ENCODE measurements at places on chromosomes 4 and X. TPM values are rescaled to one million over a fixed set of nuclear protein-coding genes. Genes with fewer than 3 reads are reported as not detected.
A peak's percentile ranks its signal among the peaks of the same experiment; 100 is the strongest.

- H3K4me1 ChIP-seq, result no peaks in the 10 kb centered on the region
- DNase-seq, result no peak
- H3K27ac ChIP-seq, result no peak overlapping the region
- H3K36me3 ChIP-seq, result no peaks in the 10 kb centered on the region
- no peaks in the 10 kb centered on the region for H3K27me3 ChIP-seq
- H3K4me3 ChIP-seq, result no peak overlapping the region
Measured at GRCh38 chr4:13955551-13955950, 328.0 kb upstream of the BOD1L1 start.

DNA sequence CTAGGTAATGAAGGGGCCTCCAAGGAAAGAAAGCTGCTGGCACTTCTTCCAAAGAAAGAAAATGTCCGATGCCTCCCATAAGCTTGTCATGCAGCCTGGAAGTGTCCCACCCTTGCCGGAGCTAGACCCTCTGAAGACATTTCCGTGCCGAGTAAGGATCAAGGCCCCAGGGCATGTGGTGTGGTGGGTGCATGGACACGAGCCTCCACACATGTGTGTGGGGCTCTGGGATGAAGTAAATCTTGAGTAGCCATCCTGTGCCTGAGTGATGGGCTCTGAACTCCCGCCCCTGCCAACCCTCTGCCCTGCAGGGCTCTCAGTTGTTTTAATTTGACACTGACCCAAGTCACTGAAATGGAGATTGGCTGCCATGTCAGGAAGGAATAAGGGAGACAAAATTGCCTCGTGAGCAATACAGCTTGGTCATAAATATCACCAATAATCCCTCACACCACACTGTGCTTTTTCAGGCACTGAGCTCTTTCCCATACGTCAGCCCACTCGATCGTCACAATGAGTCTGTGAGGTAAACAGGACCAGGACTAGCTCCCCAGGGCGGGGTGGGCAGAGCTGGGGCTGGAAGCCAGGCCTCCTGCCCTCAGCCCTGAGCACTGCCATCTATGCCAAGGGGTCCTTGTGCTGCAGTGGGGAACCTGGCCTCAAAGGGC, 24.6 kb downstream of the CNGA2 start:
- H3K4me3 ChIP-seq, result no peak overlapping the region
- no peaks in the 10 kb centered on the region for H3K4me1 ChIP-seq
- no peaks in the 10 kb centered on the region for H3K36me3 ChIP-seq
- no peak for DNase-seq
- H3K27me3 ChIP-seq, result peaks cover 4% of the 10 kb centered on the region

- H3K27ac ChIP-seq, result no peak overlapping the region
- H3K36me3 ChIP-seq, result no peaks in the 10 kb centered on the region
- DNase-seq, result no peak
- H3K27me3 ChIP-seq, result peaks cover 15% of the 10 kb centered on the region
- H3K4me3 ChIP-seq, result no peak overlapping the region
Measured at GRCh38 chr4:6368601-6369000, 99.0 kb downstream of the WFS1 start.

GRCh38 chr4:54609310-54609709, 48.4 kb upstream of the KIT start:
- no peaks in the 10 kb centered on the region for H3K36me3 ChIP-seq
- H3K27ac ChIP-seq, result no peak overlapping the region
- no peak overlapping the region for H3K4me3 ChIP-seq
- no peaks in the 10 kb centered on the region for H3K27me3 ChIP-seq
- no peaks in the 10 kb centered on the region for H3K4me1 ChIP-seq

GRCh38 chr4:65538571-65538970, 131.7 kb downstream of the EPHA5 start:
- no peaks in the 10 kb centered on the region for H3K27me3 ChIP-seq
- H3K27ac ChIP-seq, result no peak overlapping the region
- no peaks in the 10 kb centered on the region for H3K4me1 ChIP-seq
- no peaks in the 10 kb centered on the region for H3K36me3 ChIP-seq
- no peak for DNase-seq

GRCh38 chrX:45850775-45851433, 650.2 kb upstream of the DIPK2B start:
- H3K36me3 ChIP-seq, result no peaks in the 10 kb centered on the region
- H3K4me3 ChIP-seq, result peak overlapping the region; percentile 25
- DNase-seq, result peak; percentile 34
- H3K27ac ChIP-seq, result peak overlapping the region; percentile 55
- no peaks in the 10 kb centered on the region for H3K27me3 ChIP-seq

DNA sequence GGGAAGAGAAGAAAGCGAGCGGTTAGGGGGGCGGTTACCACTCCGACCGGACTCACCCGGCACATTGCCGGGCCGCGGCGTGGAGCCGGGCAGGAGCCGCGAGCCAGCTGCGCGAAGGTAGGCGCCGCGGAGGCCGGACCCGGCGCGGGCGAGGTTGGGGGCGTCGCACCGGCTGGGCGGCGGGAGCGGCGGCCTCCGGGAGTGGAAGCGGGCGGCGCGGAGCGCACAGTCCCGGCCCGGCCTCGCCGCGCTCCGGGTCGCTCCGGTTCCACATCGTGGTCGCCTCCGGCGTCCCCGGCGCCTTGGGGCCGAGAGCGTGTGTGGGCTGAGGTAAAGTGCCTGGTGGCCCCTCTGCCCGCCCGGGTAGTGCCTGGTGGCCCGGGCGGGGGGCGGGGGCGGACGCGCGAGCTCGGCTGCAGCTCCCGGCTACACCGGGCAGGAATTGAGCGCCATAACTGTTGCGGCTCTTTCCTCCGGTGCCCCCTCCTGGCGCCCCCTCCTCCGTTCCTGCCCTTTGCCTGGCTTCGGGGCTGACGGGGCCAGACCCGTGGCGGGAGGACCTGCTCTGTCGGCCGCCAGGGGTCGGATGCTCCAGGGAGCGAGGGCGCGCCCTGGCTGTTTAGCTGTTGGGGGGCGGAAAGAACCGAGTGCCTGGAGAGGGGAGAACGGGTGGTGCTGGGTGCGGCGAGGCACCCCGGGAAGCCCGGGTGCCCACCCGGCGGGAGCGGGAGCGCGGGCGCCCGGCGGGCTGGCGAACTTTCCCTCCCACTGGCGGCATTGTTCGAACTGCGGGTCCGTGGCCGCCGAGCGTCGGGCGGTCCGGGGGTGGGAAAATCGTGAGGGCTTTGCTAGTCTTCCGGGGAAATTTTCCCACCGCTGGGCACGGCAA, 626 bp downstream of the JADE3 start:
- H3K4me3 ChIP-seq, result peak overlapping the region; percentile 51
- H3K27me3 ChIP-seq, result peaks cover 10% of the 10 kb centered on the region
- DNase-seq, result peak; percentile 47
- H3K36me3 ChIP-seq, result no peaks in the 10 kb centered on the region

DNA sequence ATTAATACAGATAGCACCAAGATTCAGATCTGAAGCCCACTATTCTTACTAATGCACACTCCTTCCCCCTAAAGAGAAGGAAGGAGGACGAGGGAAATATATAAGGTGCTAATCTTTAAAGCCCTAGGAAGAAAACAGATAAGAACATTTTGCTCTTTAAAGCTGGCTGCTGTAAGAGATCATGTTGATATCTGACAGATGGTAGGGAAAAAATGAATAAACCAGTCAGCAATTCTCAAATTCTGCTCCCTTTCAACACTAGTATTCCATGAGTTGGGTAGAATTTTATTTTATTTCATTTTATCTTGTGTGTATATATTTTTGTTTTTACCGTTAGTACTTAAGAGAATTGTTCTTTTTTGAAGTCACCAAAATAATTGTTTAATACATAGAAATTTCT, 19.2 kb downstream of the OTC start:
- H3K36me3 ChIP-seq, result no peaks in the 10 kb centered on the region
- no peak overlapping the region for H3K4me3 ChIP-seq
- H3K27me3 ChIP-seq, result no peaks in the 10 kb centered on the region
- no peak overlapping the region for H3K27ac ChIP-seq
- DNase-seq, result no peak

GRCh38 chr4:94934864-94935263, 177.1 kb downstream of the BMPR1B start:
- H3K27ac ChIP-seq, result no peak overlapping the region
- H3K4me1 ChIP-seq, result no peaks in the 10 kb centered on the region
- no peaks in the 10 kb centered on the region for H3K36me3 ChIP-seq
- no peaks in the 10 kb centered on the region for H3K27me3 ChIP-seq
- no peak overlapping the region for H3K4me3 ChIP-seq

- DNase-seq, result no peak
- H3K4me3 ChIP-seq, result no peak overlapping the region
- H3K36me3 ChIP-seq, result no peaks in the 10 kb centered on the region
- H3K27me3 ChIP-seq, result no peaks in the 10 kb centered on the region
- no peak overlapping the region for H3K27ac ChIP-seq
Measured at GRCh38 chr4:151792995-151793394, 32.2 kb upstream of the GATB start.

Gene GUCY1B1
- 10.2 TPM for polyA plus RNA-seq

Gene COX7B2
- polyA plus RNA-seq, result not detected

DNA sequence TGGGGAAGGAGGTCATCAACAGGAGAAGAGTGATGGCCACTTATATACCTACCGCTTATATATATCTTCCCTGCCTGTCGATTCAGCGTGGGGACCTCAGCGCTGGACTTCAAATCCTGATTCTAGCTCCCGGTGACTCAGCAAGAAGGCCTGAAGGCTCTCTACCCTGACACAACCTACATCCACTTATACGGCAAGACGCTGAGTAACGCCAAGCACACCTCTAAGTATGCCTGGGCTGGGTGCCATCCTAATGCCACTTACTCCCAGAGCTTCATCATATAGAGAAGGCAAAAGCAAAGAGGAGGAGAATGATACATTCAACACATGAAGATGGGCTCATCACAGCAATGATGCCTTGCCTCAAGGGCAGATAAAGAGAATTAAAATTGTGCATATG, 198.3 kb downstream of the CHIC2 start:
- no peak for DNase-seq
- no peak overlapping the region for H3K4me3 ChIP-seq
- H3K4me1 ChIP-seq, result peaks cover 4% of the 10 kb centered on the region
- no peaks in the 10 kb centered on the region for H3K27me3 ChIP-seq
- H3K36me3 ChIP-seq, result no peaks in the 10 kb centered on the region

DNA sequence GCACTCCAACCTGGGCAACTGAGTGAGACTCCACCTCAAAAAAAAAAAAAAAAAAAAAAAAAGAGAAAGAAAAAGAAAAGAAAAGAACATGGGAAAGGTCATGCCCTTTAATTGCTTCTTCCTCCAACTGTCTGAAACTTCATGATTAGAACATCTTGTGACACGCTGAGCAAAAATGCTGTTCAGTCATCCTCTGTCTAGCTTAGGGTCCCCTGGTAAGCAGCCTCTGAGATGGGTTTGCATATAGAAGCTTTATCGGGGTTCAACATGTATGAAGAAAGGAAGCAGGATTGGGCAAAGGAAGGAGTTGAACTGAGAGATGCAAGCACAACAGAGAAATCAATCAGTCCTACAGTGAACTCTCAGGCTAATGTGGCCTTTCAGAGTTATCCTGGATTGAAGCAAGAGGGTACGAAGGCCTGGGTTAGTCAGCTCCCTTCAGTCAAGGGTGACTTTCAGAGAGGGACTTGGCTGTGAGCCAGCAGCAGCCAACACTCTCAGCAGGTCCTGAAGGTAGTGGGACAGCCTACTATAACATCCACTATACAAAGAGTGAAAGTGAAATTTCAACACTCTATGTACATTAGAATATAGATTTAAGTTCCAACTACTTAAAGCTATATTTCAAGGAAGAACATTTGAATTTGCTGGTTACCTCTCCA, 11.4 kb downstream of the MAOB start:
- H3K27me3 ChIP-seq, result peaks cover 4% of the 10 kb centered on the region
- H3K36me3 ChIP-seq, result no peaks in the 10 kb centered on the region
- DNase-seq, result no peak
- no peaks in the 10 kb centered on the region for H3K4me1 ChIP-seq
- H3K27ac ChIP-seq, result no peak overlapping the region

Gene OTUD4
- polyA plus RNA-seq, result 15.3 TPM

DNA sequence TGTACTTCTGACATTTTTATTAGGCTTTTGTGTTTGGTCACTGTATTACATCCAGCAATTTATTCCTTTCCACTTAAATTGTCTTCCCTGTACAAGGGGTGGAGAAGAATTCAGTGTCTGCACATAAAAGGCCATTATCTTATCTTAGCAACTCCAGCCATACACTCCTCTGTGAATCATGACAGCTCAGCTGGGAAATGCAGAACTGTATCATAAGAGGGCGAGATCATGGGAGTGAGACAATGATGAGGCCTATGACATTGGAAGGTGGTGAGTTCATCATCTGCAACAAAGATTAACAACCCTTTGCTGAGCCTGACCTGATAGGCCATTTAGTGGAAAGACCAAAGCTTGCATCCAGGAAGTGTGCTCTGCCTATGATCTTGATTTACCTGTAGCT, 33.3 kb downstream of the SLIT2 start:
- no peak for DNase-seq
- H3K36me3 ChIP-seq, result no peaks in the 10 kb centered on the region
- H3K27ac ChIP-seq, result no peak overlapping the region
- H3K27me3 ChIP-seq, result no peaks in the 10 kb centered on the region

- no peak overlapping the region for H3K27ac ChIP-seq
- no peaks in the 10 kb centered on the region for H3K27me3 ChIP-seq
- DNase-seq, result peak; percentile 78
- H3K4me3 ChIP-seq, result no peak overlapping the region
- H3K36me3 ChIP-seq, result no peaks in the 10 kb centered on the region
Measured at GRCh38 chr4:143282211-143282707, 54.4 kb upstream of the GAB1 start.

- H3K36me3 ChIP-seq, result no peaks in the 10 kb centered on the region
- no peak overlapping the region for H3K4me3 ChIP-seq
- no peak for DNase-seq
- H3K27ac ChIP-seq, result no peak overlapping the region
Measured at GRCh38 chrX:38260231-38260630, 39.6 kb upstream of the SRPX start.

Gene XAGE1A
- polyA plus RNA-seq, result 3.1 TPM

DNA sequence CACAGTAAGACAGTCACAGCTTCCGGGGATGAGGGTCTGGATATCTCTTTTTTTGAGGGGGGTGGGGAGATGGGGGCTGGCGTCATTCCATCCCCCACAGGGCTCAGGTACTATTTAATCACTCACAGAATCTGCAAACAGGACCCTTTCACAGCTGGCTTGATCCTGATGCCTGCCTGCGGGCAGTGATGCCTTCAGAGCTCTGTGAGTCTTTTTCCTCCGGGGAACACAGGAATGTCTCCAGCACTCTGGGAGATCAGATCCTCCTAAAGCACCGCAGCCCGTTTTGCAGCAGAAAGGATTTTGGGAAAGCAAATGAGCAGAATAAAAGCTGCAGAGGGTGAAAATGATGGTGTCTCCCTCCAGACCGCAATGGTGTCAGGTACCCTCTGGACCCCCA, 13.2 kb upstream of the SHOX start:
- H3K4me3 ChIP-seq, result no peak overlapping the region
- no peaks in the 10 kb centered on the region for H3K4me1 ChIP-seq
- H3K27ac ChIP-seq, result no peak overlapping the region
- H3K36me3 ChIP-seq, result no peaks in the 10 kb centered on the region
- peaks cover 3% of the 10 kb centered on the region for H3K27me3 ChIP-seq

Gene AVPR2
- 0.51 TPM for polyA plus RNA-seq

GRCh38 chr4:140149846-140150635, 3.9 kb downstream of the MAML3 start:
- H3K27ac ChIP-seq, result peak overlapping the region; percentile 98
- DNase-seq, result peak; percentile 48
- peaks cover 18% of the 10 kb centered on the region for H3K4me1 ChIP-seq
- no peaks in the 10 kb centered on the region for H3K27me3 ChIP-seq
- H3K4me3 ChIP-seq, result peak overlapping the region; percentile 51
- H3K36me3 ChIP-seq, result no peaks in the 10 kb centered on the region

GRCh38 chr4:169115897-169116254, 105.8 kb upstream of the CBR4 start:
- peaks cover 35% of the 10 kb centered on the region for H3K36me3 ChIP-seq
- DNase-seq, result no peak
- no peaks in the 10 kb centered on the region for H3K27me3 ChIP-seq
- no peaks in the 10 kb centered on the region for H3K4me1 ChIP-seq
- H3K4me3 ChIP-seq, result no peak overlapping the region
- H3K27ac ChIP-seq, result no peak overlapping the region

Data from lung (tissue), 17 donors.